ENCODE measurements at places on chromosomes 3 and 15.

GRCh38 chr3:42491881-42492507 lies 10.4 kb upstream of the VIPR1 start:
- no peak for DNase-seq

DNA sequence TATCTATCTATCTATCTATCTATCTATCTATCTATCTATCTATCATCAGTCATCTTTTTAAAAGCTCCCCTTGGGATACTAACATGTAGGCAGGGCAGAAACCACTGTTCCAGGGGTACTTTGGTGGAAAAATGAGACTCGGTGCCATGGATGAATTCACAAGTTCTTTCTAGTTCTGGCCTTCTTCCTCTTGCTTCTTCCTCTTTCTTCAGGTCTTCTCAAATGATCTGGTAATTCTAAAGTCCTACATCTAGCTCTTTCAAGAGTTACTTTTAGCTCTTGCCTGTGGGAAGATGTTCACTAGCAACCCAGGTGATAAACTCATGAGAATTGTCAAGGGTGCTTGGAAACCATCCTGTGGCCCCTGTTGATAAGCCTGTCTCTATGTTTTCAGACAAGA lies 168.5 kb upstream of the TBC1D5 start:
- DNase-seq = no peak

- DNase-seq = no peak
Observed at GRCh38 chr3:77139624-77140023, 99.7 kb downstream of the ROBO2 start.

GRCh38 chr3:187963003-187963676 lies 190.8 kb upstream of the LPP start:
- no peak for DNase-seq

- DNase-seq = no peak
Observed at GRCh38 chr15:52284164-52284563, 11.4 kb downstream of the MYO5C start.

- DNase-seq = no peak
Observed at GRCh38 chr3:3068358-3068881, 41.8 kb downstream of the IL5RA start.

DNA sequence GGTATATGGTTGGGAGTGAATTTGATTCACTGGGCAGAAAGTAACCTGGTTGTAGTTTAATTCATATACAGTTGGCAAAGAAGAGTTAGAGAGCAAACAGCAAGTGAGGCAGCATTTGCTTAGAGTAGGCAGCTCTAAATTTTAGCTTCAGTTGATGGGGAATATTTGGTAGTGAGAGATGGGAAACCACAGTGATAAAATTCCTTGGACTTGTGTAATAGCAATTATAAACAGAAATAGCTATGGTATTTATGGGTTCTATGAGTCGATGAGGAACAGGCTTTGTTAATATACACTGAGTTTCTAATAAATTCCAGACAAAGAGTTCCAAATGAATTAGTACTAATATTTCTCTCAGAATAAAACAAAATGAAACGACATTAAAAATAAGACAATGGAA lies 894.0 kb downstream of the ROBO2 start:
- no peak for DNase-seq

DNA sequence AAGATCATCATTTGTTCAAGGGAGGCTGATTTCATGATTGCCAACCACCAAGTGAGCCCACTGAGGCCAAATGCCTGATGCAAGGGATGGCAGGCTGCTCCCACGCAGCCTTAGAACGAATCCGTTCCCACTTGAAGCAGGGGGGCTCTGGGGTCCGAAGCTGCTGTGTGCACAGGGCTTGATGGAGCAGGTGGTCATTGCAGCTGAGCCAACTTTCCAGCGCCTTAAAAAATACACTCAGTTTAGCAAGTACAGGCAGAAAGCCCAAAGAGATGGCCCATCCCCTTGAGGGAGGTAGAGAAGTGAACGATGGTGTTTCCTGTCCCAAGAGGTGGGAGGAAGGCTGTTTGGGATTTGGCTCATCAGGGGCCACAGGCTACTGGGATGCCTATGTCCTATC lies 16.7 kb downstream of the LIMD1 start:
- DNase-seq = no peak

- no peak for DNase-seq
Observed at GRCh38 chr3:59115364-59116232, 65.8 kb upstream of the CFAP20DC start.

GRCh38 chr3:56277236-56277635 lies 191.0 kb downstream of the ERC2 start:
- DNase-seq = no peak

DNA sequence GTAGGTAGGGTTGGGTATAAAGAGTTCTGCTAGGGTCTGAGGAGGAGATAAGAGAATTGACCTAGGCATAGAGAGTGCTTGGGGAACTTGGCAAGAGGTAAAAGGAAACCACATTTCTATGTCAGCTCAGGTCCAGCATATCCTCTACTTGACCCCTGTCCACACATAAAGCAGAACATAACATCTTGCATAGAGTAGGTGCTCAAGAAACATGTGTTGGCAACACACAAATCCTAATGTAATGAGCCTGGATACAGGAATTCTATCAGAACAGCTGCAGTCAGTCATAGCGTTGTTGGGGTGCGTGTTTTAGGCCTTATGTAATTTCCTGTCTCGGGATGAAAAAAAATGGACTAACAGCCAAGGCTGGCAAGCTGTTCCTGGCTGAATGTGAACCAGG lies 35.0 kb upstream of the PLCL2 start:
- no peak for DNase-seq

DNA sequence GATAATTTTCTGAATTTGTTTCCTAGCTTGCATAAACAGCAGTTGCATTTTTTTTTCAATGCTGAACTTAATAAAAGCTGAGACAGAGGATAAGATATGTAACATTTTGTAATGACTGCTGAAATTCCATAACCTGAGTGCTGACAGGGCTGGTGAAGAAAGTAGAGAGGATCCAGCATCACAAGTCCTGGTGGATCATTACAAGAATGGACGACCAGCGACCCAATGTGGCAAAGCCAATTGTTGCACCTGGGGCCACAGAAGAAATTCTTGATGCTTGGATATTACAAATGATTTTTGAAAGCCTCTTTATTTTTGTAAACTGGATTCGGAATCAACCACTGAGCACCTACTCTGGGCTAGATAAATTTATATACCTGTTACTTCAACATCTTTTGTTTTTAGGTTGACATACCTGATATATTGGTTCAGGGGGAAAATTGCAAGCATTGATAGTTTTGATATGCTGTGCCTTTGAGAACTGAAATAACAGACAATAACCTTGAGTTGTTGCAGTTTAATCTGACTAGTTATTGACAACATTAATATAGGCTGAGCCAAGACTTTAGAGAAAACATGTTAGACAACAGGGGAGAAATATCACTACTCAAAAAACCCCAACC lies 3.9 kb upstream of the ACTL6A start:
- DNase-seq = no peak

GRCh38 chr3:15783361-15783969 lies 14.3 kb downstream of the ANKRD28 start:
- DNase-seq = no peak

DNA sequence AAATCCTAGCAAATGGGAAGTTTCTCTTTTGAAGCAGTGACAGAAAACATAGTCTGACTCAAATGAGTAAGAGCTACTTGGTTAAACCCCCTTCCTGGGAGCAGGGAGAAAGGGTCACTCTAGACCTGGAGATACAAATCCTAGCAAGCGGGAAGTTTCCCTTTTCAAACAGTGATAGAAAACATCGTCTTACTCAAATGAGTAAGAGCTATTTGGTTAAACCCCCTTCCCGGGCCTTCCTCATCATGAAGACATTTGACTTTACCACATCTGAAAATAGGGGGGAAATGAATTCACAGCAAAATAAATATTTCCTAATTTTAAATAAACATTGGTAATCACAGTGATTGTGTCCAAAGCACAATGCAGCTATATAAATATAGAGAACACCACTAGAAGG lies 79.2 kb downstream of the FOXB1 start:
- DNase-seq = no peak

DNA sequence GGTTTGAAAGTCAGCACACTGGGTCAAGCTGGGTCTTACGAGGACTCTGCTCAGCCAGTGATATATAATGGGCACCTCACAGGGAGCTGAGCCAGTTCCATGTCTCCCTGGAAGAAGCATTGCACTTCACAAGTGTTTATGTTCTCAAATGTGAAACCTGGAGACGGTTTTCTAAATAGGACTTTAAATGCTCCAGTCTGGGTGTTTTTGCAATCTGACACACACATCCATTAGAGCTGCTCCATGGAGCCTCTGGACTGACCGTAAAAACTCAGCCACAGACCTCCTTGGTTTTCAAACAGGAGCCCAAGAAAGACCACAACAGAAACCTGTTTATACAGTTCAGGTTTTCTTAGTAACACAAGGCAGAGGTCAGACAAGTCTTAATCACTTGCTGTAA lies 201.3 kb upstream of the LRIG1 start:
- no peak for DNase-seq

DNA sequence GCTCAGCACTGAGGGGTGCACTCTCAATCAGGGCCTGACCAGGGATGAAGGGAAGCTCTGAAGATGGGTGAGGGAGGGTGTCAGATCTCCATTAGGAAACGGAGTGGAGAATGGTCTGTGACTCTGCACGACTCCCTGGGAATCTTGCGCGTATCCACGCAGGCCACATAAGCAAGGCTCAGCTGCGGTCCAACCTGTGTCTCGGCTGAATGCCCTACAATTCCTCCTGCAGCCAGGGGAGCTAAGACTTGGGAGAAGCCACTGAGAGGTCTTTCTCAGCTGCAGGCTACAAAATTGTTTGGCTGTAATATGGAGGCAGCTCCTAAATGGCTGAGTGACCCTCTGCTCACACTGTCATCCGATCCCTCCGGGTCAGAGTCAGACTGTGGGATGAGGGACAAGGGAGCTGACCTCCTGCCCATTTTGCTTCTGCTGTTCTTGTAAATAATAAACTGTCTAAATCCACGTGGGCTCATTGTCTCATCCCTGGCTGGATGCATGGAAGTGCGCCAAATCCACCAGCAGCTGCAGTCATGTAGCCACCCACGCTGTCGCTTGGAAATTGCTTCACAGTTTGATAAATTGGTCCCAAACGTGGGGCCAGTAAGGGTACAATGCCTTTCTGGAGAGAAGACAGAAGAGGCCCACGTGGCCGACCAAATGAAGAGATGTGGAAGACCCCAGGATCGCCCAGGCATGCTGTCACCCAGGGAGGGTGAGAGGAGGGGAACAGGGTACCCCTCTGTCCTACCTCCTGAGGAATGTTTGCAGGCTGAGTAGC lies 30.5 kb downstream of the ALS2CL start:
- no peak for DNase-seq

- DNase-seq = no peak
Observed at GRCh38 chr3:25582242-25582641, 82.5 kb downstream of the TOP2B start.

DNA sequence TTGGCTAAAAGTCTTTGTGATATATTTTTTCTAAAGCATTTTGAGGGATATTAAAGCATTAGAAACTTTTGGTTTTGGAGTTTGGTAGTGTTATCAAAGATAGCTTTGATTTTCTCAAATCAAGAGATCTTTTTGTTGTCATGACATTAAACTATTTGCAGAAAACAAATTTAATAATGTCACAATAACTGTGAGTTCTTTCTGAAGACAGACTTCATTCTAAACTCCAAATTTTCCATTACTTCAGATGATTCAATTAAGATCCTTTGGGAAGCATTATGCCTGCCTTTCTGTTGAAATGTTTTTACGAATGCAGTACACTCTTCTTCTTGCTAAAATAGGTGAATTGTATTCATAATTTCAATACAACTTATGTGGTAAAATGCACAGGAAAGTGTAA lies 145.4 kb downstream of the ALCAM start:
- no peak for DNase-seq

DNA sequence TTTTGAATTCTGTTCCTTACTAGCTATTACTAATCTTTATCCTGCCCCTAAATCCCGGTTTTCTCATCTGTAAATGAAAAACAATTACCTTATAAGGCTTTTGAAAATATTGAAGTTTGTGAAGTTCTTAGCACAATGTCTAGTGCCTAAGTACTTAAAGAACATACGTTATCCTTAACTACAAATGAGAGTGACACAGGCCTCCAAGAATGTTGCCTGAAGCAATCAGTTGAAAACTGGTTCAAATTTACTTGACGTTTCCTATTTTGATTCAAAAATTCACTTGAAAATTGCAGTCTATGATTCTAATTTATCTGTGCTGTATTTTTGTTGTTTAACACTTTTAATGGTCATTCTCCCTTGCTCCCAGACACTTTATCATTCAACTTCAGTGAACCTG lies 3.2 kb downstream of the SENP7 start:
- no peak for DNase-seq

- peak; percentile 7 for DNase-seq
Observed at GRCh38 chr15:52331490-52332240, 36.1 kb upstream of the MYO5C start.

GRCh38 chr3:101695779-101696372 lies 9.4 kb upstream of the RPL24 start:
- no peak for DNase-seq

GRCh38 chr3:112467539-112467938 lies 31.7 kb downstream of the BTLA start:
- DNase-seq = no peak

- DNase-seq = no peak
Observed at GRCh38 chr15:41967506-41968206, 4.7 kb downstream of the EHD4 start.

GRCh38 chr3:53238051-53238850 lies 17.6 kb downstream of the TKT start:
- DNase-seq = no peak

DNA sequence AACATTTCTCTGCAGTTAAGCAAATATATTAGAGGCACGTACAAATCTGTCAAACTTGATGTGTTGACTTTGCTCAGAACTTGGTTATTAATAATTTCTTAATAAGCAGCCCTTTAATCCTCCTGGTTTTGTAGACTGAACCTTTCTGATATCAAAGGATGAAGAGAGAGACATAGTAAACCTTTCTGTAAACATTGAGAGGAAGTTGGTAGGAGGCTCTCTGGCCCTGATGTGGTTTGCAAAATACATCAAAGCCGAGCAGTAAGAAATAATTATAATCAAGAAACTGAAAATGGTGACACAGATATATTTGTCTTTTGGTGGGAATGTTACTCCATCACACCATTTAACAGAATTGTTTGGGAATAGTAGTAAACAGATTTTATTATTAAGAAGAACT lies 111.9 kb downstream of the OXSM start:
- DNase-seq = no peak

- DNase-seq = no peak
Observed at GRCh38 chr3:123768480-123769355, 115.4 kb downstream of the MYLK start.

- no peak for DNase-seq
Observed at GRCh38 chr3:185082149-185082548, 70.7 kb downstream of the C3orf70 start.

GRCh38 chr3:189490749-189491148 lies 140.4 kb upstream of the TP63 start:
- DNase-seq = no peak

- no peak for DNase-seq
Observed at GRCh38 chr15:73081321-73081958, 29.2 kb downstream of the NEO1 start.

DNA sequence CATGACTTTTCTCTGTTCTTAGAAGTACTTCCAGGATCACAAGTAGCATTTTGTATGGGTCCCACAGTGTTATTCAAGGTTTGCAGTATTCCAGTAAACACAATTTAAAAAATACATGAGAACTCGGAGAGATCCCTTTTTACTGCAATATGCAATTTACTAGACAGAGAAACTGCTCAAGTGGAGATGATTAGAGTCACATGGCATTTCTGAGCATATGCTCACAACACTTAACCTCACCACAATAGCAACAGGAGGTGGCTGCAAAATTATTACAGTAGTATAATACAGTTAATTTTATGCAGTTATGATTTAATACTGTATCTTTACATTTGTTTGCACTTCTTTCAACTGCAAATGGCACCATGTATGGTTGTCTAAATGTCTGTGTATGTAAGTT lies 87.5 kb downstream of the PIK3CB start:
- DNase-seq = no peak

All from stimulated activated CD8-positive, alpha-beta memory T cell treated with anti-CD3 and anti-CD28 coated beads, Interleukin-2, amount 100 ng/mL, for 1 hour (primary cell).